ENCODE measurements at places on chromosomes 5 and 9.

DNA sequence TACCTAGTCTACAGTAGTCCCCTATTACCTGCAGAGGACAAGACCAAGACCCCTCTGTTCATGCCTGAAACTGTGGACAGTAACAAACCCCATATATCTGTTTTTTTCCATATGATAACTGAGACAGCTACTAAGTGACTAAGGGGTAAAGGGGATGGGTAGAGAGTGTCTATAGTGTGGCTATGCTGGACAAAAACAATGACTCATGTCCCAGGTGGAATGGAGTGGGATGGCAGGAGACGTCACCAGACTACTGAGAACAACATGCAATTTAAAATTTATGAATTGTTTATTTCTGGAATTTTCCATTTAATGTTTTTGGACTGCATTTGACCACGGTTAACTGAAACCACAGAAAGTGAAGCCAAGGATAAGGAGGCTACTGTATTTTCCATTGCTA, 171.8 kb downstream of the AGTPBP1 start:
- DNase-seq = no peak

- DNase-seq = no peak
These were observed 900.0 kb upstream of the CDH10 start for GRCh38 chr5:25544652-25545249.

GRCh38 chr9:106922026-106922425, 59.1 kb downstream of the ZNF462 start:
- DNase-seq = no peak

- DNase-seq = no peak
These were observed 520.1 kb upstream of the SMC2 start for GRCh38 chr9:103574056-103574455.

- DNase-seq = no peak
These were observed 60.4 kb upstream of the RGMB start for GRCh38 chr5:98713027-98713426.

DNA sequence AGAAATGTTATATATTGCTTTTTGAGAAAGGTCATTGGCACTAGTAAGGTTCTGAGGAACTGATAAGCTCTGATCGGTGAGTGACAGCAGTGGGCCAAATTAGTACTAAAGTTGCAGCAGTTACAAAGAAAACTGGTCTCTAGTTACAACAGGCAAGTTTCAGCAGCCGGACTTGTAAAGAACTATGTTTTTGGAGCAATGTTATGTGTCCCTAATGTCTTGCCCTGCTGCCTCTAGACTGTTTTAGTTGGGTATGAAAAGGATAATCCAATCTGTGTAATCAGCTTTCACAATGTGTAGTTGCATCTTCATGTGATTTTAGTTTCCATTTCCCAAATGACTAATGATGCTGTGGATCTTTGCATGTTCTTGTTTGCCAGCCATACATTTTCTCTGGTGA, 113.5 kb downstream of the CAMK4 start:
- DNase-seq = no peak

GRCh38 chr9:37026113-37026930, 7.7 kb downstream of the PAX5 start:
- DNase-seq = no peak

GRCh38 chr5:87079219-87079618, 188.5 kb upstream of the RASA1 start:
- no peak for DNase-seq

DNA sequence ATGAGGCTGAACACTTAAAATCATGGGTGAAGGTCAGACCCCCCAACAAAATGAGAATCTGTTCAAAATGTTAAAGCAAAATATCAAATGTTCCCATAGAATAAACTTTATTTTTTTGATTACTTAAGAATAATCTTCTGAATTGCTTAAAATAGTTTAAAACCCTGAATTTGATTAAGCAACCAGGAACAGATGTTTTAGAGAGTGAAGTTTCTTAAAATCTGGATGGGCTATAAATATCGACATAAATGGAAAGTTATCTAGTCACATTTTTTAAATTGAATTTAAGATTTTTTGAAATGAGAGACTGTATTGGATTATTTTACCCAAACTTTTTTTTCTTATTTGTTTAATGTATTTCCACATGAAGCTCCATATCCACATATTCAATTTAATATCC, 98.5 kb downstream of the ADAMTS12 start:
- DNase-seq = no peak

DNA sequence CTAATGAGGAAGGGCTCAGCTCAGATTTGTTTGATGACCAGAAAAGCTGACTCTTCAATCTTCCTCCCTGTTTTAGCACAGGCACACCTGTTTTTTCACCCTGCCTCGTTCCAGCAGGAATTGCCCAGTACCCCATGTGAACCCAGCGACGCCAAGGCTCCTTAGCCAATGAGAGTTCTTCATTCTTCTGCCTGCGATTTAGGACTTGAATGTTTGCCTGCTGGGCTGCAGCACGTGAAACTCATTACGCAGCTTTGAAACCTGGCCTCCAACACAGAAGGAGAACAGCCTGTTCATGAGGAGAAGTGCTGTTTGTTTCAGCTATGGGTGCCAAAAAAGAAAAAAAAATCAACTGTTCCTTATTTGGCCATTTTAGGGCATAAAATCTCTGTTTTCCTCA, 315.5 kb downstream of the TRPM3 start:
- DNase-seq = no peak

GRCh38 chr5:87788416-87788815, 375.7 kb upstream of the CCNH start:
- no peak for DNase-seq
